ENCODE measurements at places on chromosomes 13 and 19. TPM values are rescaled to one million over a fixed set of nuclear protein-coding genes. Genes with fewer than 3 reads are reported as not detected.
A peak's percentile ranks its signal among the peaks of the same experiment; 100 is the strongest.

Gene ATP8A2
- 4.8 TPM for polyA plus RNA-seq

Gene APOC4
- not detected for polyA plus RNA-seq

GRCh38 chr19:51226067-51226466 lies 1.2 kb downstream of the CD33 start:
- DNase-seq: no peak

DNA sequence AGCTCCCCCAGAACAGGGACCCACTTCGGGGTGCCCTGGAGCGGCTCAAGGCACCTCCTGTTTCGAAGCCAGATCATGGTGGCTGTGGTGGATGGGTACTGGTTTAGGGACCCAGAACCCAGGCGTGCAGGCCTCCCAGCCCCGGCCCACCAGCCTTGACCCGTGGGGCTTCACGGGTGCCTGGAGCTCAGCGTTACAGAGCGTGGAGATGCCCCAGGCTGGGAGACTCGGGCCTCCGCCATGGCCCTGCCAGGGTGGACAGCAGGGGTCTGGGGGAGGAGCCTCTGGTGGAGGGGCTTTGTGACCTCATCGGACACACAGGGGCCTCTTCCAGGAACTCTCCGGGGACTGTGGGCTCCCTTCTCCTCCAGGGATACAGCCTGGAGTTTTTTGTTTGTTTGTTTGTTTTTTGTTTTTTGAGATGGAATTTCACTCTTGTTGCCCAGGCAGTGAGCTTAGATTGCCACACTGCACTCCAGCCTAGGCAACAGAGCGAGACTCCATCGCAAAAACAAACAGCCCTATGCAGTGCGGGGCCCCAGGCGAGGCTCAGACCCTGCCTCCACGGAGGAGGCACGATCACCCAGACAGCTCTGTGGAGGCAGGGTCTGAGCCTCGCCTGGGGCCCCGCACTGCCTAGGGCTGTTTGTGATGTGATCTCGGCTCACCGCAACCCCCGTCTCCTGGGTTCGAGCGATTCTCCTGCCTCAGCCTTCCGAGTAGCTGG lies at the start of gene GARIN5B:
TSS of gene GARIN5B (minus strand) at position 271 of the 727 bp plus-strand sequence. CDS start at position 77, 194 bp downstream.
- no peak for DNase-seq

- no peak for DNase-seq
These were observed 15.5 kb downstream of the ZNF211 start for GRCh38 chr19:57648331-57649003.

DNA sequence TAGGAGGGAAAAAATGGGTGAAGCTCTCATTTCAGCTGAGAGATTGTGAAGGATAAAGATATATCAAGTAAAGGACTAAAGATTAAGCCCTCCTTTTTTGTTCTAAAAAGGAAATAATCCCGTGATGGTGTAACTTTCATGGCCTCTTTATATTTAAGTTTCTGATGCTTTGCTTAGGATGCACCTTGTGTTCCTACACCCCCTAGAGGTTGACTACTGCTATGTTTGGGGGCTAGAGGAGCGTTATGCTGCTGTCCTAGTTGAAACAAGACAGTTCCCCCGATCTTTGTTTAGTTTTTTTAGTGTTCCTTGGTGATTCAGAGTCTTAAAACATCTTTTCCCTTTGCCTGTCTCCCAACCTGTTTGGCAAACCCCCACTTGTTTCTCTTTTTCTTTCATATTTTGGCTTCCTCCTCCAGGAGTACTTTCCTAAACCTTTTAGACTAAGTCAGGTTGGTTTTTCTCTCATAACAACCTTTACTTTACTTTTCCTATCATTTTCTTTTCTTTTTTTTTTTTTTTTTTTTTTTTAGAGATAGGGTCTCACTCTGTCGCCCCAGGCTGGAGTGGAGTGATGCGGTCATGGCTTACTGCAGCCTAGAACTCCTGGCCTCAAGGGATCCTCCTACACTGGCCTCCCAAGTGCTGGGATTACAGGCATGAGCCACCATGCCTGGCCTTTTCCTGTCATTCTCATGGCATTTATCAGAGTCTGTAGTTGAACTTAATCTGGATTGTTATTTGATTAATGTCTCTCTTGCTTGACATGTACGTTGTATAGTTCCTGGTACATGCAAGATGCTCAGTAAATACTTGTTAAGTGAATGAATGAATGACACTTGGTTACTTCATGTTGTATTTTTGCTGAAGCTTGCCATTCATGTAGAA lies 2.8 kb downstream of the UBA2 start:
- peak; percentile 19 for DNase-seq

DNA sequence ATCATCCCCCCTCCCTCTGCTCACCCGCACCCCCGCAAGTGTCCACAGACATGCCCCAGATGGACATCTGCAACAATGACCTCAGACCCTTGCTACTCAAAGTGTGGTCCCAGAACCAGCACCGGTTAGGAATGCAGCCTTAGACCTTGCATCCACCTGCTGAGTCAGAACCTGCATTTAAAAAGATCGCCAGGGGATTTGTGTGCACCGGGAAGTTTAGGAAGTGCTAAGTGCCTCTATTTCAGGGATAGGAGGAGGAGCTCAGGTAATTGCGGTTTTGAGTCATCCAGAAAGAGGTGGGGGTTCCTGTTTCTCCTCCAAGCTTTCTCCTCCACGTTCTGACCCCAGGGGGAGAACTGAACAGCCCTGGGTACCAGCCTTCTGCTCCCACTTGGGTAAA lies 46.2 kb downstream of the CACNA1A start:
- DNase-seq: no peak

DNA sequence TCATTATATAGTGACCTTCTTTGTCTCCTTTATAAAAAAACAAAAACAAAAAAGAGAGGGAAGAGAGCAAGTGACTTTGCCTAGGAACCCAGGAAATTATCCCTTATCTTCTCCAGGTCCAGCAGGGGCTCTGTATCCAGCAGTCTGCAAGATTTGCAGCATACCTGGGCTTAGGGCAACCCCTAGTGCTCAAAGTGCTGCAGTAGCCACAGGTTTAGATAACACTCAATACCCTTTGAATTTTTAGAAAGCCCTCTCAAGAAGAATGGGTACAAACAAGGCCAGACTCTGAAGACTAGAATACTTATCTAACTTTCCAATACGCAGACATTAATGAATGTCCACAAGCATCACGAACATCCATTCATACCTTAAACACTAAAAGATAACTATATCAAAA lies 43.2 kb downstream of the CCNA1 start:
- DNase-seq: no peak

- DNase-seq: peak; percentile 60
These were observed 11.3 kb upstream of the ZBTB7A start for GRCh38 chr19:4077800-4078684.
